ENCODE measurements at places on chromosomes 16 and 17. TPM values are rescaled to one million over a fixed set of nuclear protein-coding genes. Genes with fewer than 3 reads are reported as not detected.

DNA sequence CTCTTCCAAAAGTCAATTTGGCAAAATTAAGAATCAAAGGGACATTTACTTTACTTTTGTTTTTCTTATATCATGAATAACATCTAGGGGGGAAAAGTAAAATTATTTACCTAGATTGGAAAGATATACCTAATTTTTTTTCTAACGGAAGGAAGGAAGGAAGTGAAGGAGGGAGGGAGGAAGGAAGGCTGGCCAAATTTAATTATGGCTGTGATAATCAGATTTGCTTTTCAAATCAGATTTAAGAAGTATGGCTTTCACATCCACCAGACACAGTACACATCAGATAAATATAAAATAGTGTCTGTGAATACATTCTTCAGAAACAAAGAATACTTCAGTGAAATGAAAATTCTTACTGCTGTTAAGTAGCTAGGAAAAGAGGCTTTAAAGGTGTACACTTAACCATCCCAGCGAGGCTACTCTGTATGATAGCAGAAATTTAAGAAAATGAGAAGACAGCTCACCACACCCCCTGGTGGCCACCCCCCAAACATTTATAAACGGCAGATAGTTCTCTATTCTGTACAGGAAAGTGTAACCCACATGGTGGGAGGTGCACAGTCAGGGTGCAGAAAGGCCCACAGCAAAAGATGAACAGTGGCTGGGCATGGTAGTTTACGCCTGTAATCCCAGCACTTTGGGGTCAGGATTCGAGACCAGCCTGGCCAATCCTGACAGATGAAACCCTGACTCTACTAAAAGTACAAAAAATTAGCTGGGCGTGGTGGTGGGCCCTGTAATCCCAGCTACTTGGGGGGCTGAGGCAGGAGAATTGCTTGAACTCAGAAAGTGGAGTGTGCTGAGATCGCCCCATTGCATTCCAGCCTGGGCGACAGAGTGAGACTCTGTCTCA lies 150.8 kb downstream of the SSH2 start:
- DNase-seq, result peak; percentile 48

Gene ESRP2
- total RNA-seq, result 13.9 TPM

DNA sequence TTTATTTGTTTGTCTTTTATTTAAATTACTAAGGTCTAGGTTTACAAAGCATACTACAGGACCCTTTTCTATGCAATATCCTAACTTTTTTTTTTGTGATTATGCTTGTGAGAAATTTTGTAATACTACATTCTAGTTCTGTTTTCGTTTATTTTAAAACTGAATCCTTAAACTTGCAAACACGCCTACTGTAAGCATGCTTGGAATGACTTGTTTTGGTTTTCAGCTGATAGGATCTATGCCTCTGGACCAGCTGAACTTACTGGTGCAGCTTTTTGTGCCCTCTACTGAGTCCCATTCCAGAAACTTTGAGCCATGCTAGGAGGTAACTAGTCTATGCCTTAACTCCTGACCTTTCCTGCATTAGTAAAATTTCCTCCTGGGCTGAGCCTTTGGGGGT lies 6.0 kb downstream of the PDP2 start:
- DNase-seq, result no peak

DNA sequence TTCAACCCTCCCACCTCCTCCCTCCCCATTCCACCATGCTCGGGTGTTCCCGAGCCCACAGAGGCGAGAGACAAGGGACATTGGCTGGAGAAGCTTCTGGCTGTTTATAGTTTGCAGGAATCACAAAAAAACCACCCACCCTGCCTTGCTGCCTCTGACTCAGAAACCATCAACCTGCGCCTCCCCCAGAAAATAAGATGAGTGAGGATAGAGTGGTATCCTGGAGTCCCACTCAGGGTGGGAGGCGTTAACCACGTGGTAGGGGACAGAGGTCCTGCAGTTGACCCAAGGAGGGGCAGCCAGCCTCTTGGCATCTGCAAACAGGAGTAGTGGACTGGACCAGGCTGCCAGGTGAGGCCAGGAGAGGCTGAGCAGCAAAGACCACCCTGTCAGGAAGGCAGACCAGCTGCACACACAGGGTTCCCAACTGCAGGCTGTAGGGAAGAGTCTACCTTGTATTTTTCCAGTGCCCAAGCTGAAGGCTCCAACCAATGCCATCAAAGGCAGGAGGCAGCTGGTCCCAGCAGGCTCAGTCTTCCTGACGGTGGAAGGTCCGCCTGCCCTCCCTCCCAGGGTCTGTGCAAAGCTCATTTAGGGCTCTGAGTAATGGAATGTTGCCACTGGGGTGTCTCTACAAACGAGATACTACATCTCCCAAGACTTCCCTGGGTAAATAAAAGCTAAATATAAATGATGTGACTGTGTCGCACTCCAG lies 201.5 kb upstream of the TNRC6C start:
- no peak for DNase-seq

- peak; percentile 47 for DNase-seq
These were observed 3.6 kb downstream of the KCNJ2 start for GRCh38 chr17:70172923-70173322.

DNA sequence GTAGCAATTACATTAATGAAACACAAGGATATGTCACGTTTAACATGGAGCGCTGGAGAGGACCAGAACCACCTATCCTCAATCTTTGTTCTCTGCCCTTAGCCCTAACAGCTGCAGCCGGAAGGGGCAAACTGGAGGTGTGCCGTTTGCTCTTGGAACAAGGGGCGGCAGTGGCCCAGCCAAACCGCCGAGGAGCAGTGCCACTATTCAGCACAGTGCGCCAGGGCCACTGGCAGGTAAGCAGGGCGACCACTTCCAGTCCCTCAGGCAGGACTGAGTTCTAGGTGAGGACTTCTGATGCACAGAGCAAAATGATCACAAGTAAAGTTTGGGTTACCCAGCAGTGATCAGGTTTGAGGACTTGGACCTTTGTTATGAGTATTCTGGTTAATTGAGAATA lies 41.1 kb downstream of the CYB561 start:
- no peak for DNase-seq

DNA sequence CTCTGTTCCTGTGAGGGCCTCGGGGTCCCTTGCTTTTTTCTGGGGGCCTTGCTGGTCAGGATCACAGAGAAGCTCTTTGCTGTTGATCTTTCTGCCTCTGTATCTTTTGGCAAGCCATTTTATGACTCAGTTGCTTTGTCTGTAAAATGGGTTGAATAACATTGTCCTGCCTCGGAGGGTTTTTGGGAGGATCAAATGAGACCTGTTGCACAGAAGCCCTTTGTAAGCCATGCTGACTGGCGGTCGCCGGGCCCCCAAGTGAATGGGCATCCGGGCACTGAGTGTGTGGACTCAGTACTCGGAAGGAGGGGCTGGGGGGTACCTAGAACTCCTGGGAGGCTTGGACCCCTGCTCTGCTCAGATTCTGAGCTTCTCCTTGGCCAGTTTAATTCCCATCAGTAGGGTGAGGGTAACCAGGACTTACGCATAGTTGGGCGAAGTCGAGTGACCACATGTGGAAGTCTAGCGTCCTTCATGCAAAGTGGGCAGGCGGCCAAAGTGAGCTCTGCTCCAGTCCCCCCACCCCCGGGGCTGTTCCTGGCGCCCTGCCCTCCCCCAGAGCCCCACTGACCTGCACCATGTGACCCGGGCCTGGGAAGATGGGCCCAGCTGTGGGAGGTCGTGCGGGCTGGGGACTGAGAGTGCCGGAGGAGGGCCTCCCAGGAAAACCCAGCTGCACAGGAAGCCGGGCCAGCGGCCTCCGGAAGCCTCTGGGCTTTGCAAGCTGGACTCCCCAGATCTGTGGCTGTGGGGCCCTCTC lies 284.0 kb downstream of the SEC14L1 start:
- peak; percentile 81 for DNase-seq

Gene ASPHD1
- total RNA-seq, result 33.3 TPM

Gene CNTNAP4
- total RNA-seq, result not detected

- no peak for DNase-seq
These were observed 23.5 kb upstream of the ITGB4 start for GRCh38 chr17:75697651-75698291.

DNA sequence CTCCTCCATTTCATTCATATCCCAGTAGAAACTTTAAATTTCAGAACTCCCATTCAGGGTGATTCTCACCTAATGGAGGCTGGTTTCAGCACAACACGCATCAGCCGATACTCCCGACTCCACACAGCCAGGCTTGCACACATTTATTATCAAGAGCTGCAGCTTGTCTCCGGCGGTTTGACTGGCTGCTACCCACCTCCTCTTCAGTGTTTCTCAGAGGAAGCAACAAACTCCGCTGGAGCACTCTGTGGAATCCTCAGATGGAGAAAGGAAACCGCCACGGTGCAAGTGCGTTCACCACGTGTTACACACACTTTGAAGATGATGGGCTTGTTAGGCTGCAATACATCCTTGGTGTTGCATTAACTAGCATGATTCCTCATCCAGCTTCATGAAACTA lies 39.7 kb upstream of the NUDT7 start:
- DNase-seq, result no peak

DNA sequence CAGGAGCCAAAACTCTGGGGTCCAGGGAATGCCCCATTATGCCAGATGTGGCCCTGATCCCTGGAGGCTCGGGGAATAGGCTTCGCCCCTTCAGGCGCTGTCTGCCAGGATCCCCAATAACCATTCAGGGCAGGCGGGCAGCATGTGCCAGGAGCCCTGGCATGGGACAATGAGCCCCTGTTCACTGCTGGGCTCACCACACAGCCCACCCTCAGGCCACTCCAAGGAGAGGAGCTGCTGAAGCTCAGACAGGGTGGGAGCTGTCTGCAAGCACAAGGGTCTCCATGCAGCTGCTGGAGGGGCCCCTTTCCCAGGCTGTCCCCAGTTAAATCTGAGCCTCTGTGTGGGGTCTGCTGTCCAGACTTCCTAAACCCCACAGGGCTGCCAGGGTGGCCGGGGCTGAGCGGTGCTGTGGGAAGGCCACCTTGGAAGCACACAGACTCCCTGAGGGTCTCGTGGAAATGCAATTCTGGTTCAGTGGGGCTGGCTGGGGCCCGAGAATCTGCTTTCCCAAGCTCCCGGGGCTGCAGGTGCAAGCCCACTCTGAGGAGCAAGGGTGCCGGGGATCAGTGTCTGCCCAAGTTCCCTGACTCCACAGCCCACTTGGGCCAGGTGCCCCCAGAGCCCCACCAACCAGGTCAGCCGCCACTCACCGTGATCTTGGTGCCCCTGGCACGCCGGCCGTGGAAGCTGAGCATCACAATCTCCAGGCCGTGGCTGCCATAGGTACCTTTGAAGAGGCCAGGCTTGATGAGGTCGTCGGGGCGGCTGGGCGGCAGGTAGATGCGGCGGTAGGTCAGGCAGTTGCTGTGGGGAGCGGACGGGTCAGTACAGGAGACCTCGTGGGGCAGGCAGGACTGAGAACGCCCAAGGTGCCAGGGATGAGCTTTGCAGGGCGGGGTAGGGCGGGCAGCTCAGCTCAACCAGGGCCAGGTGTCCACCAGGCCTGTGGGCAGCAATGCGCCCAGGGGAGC lies 17.7 kb upstream of the C16orf95 start:
- DNase-seq, result no peak

DNA sequence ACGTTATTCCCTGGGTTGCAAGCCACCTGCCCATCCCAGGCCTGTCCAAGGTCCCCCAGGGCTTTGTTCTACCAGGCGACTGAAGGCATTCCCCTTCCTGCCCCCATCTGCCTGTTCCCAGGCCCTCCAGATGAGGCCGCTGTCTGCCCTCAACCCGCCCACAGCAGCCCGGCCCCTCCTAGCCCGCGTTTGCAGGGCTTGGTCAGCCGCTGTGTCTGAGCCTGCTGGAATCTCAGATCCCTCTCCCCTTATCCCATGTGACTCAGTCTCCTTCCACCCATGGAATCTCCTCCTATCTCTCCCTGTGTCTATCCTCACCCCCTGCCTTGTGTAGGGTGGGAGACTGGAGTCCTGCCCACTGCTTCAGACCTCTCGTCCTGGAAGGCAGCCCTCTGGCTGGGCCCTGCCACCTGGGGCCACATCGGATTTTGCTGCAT lies 186.0 kb upstream of the TNRC6C start:
- no peak for DNase-seq

Gene CRYM
- 5.0 TPM for total RNA-seq

GRCh38 chr16:85988723-85989313 lies 89.9 kb downstream of the IRF8 start:
- DNase-seq, result no peak

Gene TBC1D3C
- not detected for total RNA-seq

DNA sequence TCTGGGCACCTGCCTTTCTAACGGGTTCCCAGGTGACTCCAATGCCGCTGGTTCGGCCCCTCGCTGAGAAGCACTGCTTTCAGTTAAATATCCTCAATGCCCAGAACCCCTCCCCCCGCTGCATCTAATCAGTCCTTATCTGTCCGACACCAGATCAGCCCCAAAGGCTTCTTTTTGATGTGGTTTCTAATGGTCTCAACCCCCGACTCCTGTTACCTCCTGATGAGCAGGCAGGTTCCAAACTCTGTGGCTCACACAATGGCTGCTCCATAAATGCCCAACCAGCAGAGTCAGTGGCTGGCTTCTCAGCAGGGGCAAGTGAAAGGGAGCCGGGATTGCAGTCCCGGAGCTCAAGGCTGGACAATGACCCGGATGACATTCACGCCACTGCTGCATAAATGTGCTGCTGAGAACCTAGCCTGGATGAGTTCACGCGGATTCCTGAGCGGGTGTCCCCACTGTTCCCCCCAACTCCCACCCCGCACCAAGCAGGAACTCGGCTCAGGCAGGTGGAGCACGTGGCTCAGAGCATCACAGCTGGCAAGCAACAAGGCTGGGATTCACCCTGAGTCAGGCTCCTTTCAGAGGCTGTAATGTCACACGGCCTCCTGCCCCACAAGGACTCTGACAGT lies 1.0 kb upstream of the SLC38A8 start:
- no peak for DNase-seq

DNA sequence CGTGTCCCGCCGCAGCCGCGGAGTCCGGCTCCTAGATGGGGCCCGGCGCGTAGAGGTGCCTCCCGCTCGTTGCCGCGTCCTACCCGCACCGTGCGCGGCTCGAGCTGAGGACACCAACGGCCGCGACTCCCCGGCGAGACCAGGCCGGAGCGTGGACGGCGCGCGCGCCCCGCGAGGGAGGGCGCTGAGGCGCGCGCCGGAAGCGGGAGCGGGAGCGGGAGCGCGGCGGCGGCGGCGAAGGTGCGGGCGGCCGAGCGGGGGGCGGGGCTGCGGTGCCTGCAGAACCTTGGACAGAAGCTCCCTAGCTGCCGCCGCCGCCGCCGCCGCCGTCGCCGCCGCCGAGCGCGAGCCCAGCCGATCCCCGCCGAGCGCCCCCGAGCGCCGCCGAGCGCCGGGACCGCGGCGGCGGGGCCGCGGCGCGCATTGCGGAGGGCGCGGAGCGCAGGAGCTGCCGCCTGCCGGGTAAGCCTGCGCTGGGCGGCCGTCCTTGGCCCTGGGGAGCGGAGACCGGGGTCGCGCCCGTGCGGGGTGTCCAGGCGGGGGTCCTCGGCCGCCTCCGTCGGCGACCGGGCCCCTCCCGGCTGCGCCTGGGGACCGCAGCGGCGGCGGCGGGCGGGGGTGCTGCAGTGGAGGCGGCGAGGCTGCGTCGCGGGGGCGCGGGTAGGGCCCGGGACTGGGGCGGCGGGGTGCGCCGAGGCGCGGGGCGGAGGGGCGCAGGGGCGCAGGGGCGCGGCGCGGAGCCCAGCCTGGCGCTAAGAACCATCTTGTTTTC lies at the start of gene CDK5R1:
CDK5R1 (plus strand) TSS at position 293 of the 772 bp plus-strand sequence. CDS start 628 bp downstream, outside the sequence.
- DNase-seq, result no peak

GRCh38 chr17:16250635-16251034 lies 33.6 kb downstream of the PIGL start:
- peak; percentile 43 for DNase-seq
